ENCODE measurements at places on chromosomes 4 and X.

DNA sequence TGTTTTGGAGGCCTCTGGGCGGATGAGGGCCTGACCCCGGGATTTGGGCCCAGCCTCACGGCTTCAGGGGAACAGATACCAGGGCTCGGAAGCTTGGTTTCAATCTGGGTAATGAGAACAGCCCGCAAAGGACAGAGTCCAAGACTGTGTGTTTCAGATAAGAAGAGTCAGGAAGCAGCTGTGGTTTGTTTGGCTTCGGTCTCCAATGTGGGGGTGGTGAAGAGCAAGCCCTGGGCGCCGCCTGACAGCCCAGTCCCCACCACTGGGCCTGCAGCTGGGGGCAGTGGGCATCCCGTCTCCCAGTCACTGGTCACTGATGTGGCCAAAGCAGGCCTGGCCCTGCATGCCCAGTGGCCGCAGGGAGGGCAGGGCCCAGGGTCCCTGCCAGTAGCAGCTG lies 9.1 kb downstream of the WFS1 start:
- DNase-seq: no peak

DNA sequence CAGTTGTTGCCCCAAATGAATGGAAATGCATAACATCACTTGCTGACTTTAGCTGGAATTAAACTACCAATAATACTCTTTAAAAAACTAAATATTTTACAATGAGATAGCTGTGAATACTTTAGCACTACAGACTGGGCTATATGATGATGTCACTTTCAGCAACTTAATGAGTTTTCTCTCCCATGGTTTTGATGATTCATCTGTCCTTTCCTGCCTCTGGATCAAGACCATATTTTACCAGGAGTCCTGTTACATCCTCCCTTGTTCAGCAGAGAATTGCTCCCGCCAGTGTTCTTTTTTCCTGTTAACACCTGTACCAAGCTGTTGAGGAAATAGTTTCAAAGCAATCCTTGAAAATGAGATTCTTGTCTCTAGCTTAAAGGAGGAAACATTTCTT lies 543.0 kb downstream of the SPRY1 start:
- peak; percentile 63 for DNase-seq

DNA sequence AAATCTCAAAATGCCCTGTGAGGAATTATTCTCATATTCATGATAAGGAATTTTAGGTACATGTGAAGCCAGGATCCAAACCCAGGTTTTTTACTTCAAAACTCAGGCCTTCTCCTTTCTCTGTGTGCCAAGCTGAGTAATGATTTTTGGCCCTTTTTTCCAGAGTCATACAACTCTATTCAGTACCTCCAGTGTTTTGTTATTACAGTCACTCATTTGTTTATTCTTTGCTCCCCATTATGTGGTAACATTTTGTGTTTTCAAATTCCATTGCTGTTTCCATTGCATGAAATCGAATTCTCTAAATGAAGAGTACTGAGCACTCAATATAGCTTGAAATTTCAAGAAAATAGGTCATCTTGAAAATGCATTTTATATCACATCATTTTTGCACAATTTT lies 315.4 kb downstream of the NR3C2 start:
- no peak for DNase-seq

GRCh38 chrX:5733501-5733900 lies 495.2 kb downstream of the NLGN4X start:
- DNase-seq: no peak

DNA sequence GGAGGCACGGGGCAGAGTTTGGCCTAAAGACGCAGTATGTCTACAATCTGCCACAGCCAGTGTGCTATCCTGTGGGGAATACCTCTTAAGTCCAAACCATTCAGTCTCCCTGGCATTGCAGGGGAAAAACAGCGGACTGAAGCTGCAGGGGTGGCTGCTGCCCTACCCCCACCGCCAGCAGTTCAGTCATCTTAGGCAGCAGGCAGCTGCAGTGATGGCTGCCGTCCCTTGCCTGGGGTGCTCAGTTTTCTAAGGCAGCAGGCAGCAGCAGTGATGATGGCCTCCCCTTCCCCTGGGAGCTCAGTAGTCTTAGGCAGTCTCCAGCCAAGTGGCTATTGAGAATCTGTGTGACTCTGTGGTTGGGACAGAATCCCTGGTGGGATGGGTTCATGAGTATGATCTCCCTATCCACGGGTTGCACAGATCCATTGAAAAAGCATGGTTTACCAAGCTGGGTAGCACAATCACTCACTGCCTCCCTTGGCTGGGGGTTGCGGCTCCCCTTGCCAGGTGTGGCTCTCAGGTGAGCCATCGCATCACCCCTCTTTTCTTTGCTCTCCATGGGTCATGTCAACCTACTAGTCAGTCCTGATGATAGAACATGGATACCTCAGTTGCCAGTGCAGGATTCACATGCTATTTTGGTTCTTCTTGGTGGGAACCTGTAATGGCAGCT lies 48.9 kb upstream of the GRID2 start:
- no peak for DNase-seq

- DNase-seq: no peak
These were observed 2.2 kb downstream of the GRID2 start for GRCh38 chr4:92305878-92306520.

DNA sequence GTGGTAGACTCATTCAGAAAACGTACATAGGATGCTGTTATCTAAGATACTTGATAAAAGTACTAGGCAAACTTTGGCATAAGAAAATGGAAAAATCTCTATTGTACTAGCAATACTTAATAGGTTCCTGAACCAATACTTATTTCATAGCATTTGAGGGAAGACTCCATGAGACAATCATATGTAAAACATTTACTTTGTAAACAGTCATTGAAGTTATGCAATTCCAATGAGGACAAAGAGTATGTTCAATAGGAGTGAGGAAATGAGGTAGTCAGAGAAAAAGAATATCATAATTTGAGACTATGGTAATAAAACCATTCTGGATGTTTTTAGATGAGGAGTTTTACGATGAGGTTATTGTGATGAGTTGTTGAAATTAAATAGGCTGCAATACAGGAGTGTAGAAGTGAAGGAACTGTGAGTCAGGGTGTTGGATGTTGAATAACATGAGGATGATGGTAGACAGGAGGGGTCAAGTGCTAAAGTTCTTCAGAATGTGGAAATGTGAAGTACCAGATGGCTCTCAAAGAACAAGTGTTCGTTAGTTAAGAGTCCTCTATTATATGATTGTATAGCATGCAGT lies 397.9 kb downstream of the PPP3CA start:
- no peak for DNase-seq

GRCh38 chrX:19017271-19017670 lies 33.4 kb upstream of the PHKA2 start:
- DNase-seq: no peak

DNA sequence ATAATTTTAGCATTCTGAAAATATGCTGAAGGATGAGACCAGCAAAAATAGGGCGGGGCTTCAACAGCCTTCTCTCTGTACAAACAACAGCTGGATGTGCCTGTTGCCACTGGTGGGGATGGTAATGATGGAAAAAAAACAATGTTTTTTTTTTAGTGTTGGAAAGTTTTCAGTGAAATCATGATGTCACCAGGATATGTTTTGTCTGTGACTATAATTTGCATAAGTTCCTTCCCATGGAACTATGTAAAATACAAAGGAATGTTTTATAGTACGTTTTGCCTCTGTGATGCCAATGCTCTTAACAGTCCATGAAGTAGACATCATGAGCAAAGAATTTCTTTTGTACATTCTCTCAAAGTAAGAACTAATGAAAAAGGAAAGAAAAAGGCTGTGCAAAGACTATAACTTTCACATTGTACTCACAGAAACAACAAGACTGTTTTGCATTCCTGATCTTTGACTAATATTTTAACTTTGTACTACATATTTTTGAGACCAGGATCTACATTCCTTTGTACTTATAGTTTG lies 589.7 kb downstream of the SPRY1 start:
- DNase-seq: peak; percentile 88

GRCh38 chr4:85747882-85748491 lies 273.0 kb downstream of the ARHGAP24 start:
- peak; percentile 65 for DNase-seq

DNA sequence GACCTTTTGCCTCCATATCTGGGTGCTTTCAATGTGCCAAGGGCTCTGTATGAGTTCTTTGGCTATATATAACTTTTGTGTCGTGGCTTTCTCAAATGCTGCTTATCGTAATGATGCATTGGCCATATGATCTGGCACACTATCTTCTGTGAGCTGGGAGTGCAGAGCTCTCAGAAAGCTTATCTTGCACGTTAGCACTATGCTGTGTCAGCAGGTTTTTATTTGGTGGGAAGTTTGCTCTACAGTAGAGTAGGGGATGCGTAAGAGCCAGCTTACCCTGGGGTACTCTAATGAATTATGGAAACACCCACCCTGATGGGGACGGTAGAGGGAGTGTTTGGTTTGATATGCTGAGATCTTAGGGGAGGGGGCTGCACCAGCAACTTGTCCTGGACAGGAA lies 119.6 kb downstream of the FAAH2 start:
- DNase-seq: no peak

DNA sequence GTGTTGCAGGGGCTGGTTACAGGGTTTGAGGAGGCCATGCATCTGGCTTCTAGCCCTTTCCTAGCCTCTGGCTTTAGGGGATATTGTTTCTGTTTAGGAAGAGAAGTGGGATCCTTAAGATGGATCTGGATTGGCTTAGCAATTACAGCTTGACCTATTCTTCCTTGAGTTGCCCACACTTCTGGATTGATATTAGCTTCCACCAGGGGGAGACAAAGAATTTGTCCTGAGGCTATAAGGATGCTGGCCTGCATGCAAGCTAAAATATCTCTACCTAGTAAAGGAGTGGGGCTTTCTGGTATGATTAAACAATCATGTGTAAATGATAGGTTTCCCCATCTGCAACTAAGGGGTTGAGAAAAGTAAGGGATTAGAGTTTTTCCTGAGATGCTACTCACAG lies 117.2 kb downstream of the TEX13C start:
- DNase-seq: no peak

GRCh38 chr4:7988437-7988836 lies 48.8 kb upstream of the AFAP1 start:
- peak; percentile 78 for DNase-seq

DNA sequence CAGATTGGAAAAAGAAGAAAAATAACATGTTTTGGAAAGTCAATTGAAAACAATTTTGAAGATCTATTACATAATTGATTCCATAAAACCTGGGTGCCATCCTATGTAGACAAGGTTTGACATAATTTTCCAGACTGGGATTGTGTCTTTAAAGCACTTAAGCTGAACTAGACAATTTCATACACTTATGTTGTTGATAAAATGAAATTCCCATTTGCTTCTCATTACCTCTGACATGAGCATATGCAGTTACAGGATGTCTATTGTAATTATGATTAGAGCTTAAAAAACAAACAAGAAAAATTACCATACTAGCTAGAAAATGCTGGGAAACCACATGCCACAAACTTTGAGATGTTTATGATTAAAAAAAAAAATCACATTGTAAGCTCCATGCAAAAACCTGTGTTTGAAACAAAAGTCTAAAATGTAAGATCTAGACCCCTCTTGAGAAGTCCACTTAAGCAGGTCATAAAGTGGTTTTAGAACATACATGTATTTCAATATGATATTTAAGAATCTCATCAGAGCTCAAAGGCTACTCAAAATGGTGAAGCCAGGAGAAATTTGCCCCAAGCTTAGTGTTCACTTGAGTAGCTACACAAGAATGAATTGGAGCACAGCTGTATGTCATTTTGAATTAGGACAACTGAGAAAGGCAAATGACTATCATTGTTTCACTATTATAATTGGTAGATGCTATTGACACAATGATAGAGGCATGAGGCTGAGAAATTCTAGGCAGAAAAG lies 181.1 kb upstream of the PABPC4L start:
- no peak for DNase-seq

DNA sequence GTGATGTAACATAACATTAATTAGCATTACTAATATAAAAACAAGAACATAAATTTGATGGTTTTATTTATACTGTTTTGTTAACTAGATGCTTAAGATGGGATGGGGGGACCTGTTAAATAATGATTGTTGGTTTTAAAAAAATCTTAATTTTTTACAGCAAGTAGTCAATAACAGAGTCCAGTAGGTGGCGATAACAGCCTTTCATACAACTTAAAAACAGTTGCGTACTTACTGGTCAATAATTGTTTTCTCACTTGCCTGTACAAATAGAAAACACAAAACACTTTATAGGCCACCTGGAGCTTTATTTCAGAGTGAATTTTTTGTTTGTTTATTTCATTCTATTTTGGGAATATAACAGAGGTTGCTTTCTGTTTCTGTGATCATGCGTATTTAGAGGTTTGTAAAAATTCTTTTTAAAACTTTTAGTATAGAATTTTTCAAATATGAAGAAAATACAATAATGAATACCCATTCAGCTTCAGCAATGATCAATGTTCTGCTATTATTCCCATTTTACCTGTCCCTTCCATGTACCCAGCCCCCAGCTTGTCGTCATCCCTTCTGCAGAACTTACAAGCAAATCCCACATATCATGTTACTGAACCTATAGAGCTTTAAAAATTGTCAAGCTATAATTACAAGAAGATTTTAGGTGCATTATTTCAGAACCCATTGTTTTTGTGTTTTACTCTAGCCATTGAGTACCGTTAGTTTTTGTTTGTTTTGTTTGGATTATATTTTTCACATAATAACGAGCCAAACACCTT lies 97.1 kb downstream of the MRPL1 start:
- peak; percentile 5 for DNase-seq

GRCh38 chr4:137649711-137650450 lies 117.6 kb upstream of the PCDH18 start:
- no peak for DNase-seq
